NCI-H1417 (cell line): ENCODE measurements at places on chromosomes 1 and 21.

DNA sequence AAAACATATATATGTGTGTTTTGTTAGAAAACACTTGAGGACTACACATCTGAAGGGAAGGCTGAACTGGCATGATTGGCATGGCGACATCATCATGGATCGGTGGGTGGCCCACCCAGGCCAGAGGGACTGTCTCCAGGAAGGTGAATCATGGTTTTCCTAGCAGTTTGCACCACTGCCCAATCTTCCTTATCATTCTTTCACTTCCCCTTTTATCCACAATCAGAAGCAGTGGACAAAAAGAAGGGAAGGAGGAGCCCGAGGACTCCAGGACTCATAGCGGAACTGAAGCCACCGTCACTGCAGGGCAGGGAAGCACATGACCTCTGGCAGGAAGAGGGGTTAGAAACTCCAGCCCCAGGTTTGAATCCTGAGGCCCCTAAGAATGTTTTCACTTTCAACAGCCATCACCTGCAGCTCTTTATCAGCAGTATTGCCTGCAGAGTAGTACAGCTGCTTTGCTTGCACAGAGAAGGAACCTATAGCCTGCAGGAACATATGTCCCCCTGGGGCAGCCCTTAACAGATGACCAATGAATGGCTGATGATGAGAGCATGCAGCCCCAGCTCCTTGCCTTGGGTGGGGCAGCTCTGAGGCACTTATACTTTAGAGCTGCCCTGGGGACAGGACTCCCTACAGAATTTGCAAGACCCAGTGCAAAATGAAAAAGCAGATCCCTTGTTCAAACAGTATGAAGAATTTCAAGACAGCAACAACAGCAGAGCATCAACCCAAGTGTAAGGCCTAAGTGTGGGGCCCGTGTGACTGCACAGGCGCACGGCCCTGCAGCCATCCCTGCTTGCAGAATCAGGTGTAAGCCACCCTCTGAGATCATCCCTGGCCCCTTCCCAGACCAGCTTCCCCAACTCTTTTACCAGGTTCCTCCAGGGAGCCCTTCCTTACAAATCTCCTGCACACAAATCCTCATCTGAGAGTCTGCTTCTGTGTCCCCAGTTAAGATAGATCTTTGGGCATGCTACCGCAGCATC is 241.8 kb upstream of the IRF2BP2 start:
- peak; percentile 23 for DNase-seq

- DNase-seq = no peak
These were observed 30.5 kb downstream of the TNFSF18 start for GRCh38 chr1:173020138-173020750.

GRCh38 chr1:22567994-22568393 is 4.7 kb downstream of the EPHA8 start:
- no peak for DNase-seq

GRCh38 chr21:25002676-25003075 is 604.6 kb downstream of the MRPL39 start:
- no peak for DNase-seq

DNA sequence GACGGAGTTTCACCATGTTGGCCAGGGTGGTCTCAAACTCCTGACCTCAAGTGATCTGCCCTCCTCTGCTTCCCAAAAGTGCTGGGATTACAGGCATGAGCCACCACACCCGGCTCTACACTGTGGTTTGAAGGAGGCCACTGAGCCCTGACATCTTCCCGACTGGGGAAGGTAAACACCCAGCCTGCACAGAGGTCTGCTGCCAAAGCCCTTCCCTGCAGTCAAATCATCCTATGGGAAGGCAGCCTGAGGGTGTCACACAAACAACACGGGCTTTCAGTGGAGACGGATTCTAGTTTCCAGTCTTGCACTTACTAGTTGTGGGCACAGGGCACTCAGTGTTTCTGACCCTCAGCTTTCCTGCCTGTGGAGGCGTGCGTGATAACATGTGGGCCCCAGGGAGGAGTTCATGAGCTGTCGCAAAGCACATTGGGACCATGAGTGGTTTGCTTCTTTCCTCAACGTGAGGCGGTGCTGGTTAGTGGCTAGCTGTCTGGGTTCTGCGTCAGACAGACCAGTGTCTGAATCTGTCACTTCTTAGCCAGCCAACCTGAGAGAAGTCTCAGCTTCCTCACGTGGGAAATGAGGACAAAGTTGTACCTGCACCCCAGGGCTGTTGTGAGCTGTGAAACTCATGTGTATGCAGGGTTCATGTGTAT is 21.5 kb upstream of the OPRD1 start:
- DNase-seq = no peak

- peak; percentile 67 for DNase-seq
These were observed 103.7 kb upstream of the NFIA start for GRCh38 chr1:60978421-60979357.

- DNase-seq = peak; percentile 54
These were observed 43.1 kb upstream of the IGSF3 start for GRCh38 chr1:116710420-116711262.

- peak; percentile 17 for DNase-seq
These were observed 10.6 kb downstream of the CNR2 start for GRCh38 chr1:23902321-23903278.

DNA sequence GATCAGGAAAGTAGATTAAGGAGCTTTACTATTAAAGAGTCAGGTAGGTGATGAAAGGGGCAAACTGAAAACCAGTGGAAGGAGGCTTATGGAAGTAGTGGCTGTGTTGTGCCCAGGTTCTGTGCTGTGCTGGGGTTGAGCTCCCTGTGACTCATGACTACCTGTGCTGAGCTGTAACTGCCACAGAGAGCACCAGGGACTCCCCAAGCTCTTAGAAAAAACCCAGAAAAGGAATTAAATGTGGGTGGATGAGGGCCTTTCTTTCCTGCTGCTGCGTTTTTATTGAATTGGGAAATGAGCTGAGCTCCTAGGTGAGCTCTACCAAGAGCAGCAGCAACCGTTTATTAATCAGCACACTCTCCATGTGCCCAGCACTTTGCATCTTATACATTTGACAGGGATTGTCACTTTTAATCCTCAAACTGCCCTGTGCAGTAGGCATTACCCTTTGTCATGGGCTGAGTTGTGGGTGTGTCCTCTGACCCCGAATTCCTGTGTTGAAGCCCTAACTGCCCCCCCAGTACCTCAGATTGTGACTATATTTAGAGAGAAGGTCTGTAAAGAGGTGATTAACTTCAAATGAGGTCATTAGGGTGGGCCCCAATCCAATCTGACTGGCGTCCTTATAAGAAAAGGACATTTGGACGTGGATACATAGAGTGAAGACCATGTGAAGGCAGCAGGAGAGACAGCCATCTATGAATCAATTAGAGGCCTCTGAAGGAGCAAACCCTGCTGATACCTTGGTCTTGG is 65.4 kb downstream of the AK4 start:
- no peak for DNase-seq

DNA sequence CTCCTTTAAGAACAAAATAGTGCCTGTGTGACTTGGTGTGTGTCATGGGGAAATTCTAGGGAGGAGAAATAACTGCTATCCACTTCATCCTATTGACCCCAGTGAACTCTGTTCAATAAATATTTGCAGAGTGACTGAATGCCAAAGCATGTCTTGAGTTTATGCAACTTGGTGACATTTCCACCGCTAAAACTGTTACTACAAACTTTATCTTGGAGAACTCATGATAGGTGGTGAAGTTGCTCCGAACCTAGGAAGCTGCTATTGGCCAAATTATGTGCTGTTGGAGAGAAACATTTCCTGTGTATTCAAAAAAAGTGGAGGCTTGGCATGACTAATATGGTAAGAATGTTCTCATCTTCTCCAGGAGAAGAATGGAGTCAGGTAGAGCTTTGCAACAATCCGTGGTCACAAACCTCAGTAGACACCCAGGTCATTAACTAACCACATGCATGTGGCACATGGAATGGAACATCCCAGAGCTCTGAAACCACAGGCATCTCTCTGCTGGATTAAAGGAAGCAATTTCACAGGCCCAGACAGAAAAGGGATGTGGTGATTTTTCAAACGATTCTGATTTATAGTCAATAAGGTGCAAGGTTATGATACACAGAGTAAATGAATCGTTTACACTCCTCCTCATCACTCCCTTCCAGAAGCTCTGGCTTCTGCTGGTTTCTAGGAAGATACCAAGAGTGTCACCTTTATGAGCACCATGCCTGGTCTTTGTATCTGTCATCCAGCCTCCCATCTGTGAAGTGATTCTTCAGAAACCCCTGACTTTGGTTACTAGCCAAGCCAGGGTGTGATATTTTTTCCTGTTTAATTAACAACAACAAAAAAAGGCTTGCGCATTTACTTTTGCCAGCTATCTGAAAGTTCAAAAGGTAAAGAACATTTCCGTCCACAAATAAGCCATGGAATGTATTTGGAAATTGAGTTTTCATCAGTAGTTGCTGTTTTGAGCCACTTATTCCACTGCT is 361.1 kb downstream of the TGFB2 start:
- no peak for DNase-seq

DNA sequence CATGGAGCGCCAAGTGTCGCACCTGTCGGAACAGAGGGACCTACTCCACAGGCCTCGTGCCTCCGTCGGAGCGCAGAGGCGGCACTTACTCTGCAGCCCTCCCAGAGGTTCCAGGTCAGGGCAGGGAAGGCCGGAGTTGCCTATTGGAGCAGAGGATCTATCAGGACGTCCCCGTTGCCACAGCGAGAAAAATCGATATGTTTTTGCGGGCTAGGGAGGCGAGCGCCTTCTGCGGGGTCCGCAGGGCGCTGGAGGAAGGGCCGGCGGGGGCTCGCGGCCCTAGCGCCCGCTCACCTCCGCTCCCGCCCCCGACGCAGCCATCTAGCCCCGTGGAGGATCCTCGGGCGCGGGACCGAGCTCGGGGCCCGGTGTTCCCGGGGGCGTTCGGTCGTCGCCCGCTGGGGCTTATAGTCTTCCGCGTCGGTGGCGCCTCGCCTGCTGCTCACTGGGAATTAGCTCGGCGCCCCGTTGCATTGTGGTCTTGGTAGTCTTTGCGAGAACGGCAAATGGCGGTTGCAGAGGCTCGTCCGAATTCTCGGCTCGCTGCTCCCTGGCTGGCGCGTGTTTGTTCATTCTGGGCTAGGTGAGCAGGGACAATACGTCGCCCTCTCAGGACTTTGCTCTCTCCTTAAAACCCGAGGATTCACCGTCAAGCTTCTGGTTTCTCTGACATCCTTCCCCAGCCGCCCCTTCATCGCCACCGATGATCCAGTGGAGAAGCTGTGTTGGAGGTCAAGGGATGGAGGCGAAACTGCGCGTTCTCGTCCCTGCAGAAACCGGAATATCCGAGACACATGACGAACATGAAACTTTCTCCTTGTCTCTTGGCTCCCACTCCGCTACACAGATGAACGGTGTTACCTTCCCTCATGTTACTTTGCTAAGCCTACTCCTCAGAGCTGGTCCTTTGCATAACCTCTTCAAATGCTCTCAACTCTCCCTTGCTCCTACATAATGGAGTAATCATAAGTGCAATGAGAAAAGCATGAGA is at the start of gene JTB:
Gene JTB (minus strand): TSS at position 425 of the 991 bp plus-strand sequence. CDS start 422 bp downstream, at position 3.
- peak; percentile 91 for DNase-seq

DNA sequence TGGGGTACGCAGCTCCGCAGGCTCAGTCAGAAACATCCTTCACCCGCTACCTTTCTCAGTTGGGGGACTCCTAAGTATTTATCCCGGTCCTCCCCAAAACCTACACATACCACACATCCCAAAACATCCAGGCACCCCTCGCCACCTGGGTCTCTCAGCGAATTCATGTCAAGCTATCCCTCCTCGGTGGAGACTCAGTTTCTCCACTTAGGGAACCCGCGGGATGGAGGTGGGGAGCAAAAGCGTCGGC is 1.3 kb upstream of the ZBTB7B start:
- DNase-seq = no peak

GRCh38 chr1:83910461-83910860 is 88.5 kb downstream of the TTLL7 start:
- no peak for DNase-seq

DNA sequence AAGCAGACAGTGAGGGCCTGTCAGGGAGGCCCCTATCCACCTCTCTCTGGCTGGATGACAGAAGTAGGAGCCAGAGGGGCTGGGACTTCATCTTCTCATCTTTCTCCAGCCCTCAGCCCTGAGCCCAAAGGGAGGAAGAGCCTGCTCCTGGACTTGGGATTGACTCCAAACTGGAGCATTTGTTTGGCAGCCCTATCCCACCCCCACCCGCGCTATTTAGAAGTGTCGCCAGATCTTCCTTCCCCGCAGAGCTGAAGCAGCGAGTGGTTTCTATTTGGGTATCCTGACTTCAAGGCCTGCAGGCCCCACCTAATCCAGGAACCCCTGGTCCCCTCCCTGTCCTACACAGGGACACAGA is 9.6 kb downstream of the NES start:
- no peak for DNase-seq

DNA sequence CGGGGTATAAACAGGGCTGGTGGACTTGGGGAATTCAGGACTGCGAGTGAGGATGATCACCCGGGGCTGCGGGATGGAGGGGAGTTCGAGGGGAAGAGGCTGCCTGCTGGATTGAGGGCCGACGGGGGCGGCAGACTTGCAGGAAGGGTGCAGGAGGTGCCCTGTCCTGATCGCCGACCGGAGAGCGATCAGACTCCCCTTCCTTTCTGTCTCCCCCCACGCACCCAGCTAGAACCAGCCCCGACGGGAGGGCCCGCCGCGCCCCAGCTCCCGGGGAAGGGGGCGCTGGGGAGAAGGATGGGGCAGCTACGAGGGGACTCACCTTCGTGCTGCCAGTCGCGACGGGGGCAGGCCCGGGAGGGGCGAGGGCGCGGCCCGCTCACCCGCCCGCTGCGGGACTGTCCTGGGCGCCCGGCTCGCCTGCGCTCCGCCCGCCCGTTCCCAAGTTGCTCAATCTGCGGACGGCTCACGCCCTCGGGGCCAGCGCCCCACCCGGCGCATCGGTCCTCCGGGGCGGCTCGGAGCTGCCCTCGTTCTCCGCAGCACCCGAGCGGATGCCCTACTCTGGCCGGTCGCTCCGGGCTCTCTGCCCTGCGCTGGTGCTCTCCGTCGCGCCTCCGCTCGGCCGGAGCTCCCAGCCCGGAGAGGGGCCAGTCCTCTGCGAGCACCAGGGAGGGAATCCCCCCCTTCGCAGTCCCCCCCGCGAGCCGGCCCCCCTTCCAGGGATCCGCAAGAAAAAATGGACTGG is at the start of gene RSPO1:
Gene RSPO1 (minus strand): TSS at position 649 of the 748 bp plus-strand sequence. CDS start 5,231 bp downstream, outside the sequence.
- no peak for DNase-seq

GRCh38 chr1:42777852-42778251 is 6.9 kb upstream of the TMEM269 start:
- DNase-seq = no peak

- no peak for DNase-seq
These were observed 4.5 kb upstream of the DDX59 start for GRCh38 chr1:200673952-200674823.

DNA sequence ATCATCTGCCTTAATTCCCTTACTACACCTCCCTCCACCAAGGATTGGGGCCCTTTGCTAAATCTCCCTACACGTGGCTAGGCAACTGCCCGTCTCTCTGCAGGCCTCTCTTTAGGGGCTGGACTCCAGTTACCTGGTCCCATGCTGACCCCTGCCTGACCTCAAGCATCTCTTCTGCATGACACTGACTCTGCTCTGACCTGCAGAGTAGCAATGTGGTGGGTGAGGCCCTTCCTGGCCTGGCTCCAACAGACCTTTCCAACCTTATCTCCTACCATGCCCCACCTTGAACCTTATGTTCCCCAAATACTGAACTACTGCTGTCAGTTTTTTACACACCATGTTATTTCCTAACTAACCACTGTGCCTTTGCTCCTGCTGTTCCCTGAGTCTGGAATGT is 45.9 kb upstream of the EPS15 start:
- no peak for DNase-seq

- no peak for DNase-seq
These were observed 47.8 kb downstream of the ZMYM4 start for GRCh38 chr1:35316264-35316663.

GRCh38 chr1:247111700-247112478 is 7.7 kb upstream of the ZNF669 start:
- DNase-seq = no peak
